SW480 (cell line): ENCODE measurements at places on chromosomes 7 and 10.

GRCh38 chr10:75403144-75403938 is 1.8 kb upstream of the ZNF503 start:
- peak; percentile 62 for DNase-seq

DNA sequence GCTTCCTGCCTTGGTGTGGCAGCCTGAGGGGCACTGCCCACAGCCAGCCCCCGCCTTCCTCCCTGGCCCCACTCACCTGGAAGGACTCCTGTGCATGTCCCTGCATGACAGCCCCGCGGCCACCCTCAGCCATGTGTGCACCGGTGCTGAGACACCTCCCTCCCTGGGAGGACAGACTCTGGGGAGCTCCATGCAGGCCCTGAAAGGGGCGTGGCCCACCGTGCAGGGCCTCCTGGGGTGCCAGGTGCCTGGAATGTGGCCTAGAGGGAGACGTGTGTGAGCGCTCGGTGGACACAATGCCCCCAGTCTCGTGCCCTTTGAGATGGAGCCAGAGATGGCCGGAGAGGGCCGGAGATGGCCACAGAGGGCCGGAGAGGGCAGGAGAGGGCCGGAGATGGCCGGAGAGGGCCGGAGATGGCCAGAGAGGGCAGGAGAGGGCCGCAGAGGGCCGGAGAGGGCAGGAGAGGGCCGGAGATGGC is 59.1 kb upstream of the PPP2R2D start:
- no peak for DNase-seq

GRCh38 chr10:2925631-2926030 is 141.7 kb upstream of the PFKP start:
- DNase-seq, result no peak

DNA sequence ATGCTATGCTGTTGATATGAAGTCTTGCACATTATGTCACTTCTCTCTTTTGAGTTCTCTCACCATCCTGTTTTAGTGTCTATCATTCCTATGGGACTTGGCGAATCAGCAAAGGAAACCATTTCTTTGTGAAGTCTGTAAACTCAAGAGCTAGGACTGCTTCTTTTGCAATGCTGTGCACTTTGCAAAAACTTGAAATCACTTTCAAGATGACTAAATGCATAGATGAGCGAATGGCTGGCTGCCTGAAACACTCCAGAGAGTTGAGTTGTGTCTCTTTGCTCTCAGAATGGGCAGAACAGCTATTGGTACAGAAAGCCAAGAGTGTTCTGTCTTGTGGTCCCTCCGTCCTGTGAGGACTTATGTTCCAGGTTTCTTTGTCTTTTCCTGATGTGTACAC is 18.3 kb upstream of the ELMO1 start:
- DNase-seq, result no peak

- peak; percentile 39 for DNase-seq
These were observed 54.3 kb upstream of the IGFBP3 start for GRCh38 chr7:45975367-45975766.

GRCh38 chr7:105802604-105803428 is 73.6 kb downstream of the ATXN7L1 start:
- no peak for DNase-seq

DNA sequence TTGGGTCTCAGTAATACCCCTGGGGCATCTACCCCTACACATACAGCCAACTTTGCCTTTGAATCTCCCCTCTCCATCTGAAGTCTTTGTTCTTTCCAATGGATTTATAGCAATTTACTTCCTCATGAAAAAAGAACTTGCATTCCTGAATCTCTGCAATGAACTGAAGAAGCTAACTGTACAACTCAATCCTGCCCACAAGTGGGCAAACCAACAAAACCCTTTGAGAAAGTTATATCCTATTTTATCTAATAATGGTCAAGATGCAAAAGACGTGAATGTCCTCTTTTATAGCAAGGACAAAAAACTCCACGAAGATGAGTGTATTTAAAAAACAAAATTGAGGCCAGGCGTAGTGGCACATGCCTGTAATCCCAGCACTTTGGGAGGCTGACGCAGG is 991.3 kb downstream of the LRMDA start:
- no peak for DNase-seq

DNA sequence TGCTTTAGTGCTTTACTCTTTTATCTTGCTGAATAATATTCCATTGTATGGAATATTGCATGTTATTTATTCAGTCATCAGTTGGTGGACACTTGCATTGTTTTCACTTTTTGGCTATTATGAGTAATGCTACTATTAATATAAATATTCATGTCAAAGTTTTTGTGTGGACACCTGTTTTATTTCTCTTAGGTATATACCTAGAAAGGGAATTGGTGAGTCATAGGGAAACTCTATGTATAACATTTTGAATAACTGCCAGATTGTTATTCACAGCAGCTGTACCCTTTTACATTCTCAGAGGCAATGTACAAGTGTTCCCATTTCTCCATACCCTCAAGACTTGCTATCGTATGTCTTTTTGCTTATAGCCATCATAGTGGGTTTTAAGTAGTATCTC is 268.7 kb downstream of the SEMA3A start:
- DNase-seq, result no peak

DNA sequence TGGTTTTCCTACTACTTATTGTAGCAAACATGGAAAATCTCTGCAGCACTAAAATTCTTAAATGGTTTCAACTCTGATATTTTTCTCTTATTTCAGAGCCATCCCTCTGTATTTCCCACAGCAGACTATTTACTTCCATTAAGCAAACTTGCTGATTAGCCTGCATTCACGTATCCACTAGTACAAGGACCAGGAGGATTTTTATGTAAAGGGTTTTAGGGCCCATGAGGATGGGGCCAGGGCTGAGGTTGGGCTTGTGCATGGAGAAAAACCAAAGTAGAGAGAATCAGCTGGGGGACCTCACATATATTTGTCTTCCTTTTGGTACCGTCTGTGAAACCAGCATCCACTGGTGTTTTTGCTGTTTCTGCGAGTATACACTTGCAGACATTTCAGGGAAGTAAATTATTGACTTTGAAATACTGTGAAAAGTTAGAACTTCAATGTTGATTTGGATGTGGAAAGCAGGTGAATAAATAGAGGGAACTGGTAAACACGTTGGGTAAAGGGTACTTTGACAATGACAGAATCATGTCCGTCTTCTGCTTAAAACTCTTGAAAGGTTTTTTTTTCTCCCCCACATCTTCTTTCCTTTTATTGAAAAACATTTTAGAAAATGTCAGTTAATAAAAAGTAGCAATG is 44.3 kb downstream of the ERLIN1 start:
- no peak for DNase-seq

- no peak for DNase-seq
These were observed 37.8 kb downstream of the RSU1 start for GRCh38 chr10:16779384-16779915.

DNA sequence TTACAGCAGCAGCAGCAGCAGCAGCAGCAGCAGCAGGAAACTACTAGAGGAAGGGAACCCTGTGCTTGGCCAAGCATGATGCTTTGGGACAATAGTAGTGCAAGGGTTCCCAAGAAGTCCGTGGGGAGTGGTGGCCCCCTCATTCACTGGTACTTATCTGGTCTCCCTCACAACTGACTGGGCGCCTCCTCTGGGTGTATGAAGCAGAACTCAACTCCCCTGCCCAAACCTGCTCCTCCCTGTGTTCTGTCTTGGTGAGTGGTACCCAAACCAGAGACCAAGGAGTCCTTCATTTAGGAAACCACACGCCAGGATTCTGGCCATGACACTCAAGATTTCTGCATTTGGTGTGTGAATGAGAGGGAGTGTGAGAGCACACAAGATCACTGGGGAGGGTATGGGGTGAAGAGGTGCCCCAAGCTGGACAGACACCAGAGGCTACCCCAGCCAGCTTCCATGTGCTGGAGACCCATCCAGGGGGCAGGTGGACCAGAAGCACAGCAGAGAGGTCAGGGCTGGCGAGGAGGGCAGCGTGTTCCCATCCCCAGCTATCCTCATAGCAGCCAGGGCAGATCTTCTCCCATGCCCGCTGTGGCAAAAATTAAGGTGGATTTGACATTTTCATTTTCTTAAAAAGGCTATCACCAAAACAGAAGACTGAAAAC is 10.6 kb upstream of the ZNF777 start:
- DNase-seq, result no peak

DNA sequence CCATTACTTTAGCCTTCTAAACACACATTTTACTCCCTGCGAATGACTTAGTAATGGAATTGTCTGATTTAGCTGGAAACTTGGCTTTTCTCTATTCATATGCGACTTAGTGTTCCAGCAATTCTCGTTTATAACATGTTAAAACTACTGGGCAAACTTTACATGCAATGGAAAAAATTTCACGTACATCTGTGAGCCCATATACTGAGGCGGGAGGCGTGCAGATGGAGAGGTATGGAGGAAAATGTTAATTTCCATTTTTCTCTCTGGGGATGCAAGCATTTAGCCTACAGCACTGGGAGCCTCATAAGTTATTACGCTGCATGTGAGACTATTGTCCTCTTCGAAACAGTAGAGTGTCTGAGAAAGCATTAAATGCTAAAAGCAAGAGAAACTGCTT is 591.5 kb upstream of the ANKRD30A start:
- no peak for DNase-seq

DNA sequence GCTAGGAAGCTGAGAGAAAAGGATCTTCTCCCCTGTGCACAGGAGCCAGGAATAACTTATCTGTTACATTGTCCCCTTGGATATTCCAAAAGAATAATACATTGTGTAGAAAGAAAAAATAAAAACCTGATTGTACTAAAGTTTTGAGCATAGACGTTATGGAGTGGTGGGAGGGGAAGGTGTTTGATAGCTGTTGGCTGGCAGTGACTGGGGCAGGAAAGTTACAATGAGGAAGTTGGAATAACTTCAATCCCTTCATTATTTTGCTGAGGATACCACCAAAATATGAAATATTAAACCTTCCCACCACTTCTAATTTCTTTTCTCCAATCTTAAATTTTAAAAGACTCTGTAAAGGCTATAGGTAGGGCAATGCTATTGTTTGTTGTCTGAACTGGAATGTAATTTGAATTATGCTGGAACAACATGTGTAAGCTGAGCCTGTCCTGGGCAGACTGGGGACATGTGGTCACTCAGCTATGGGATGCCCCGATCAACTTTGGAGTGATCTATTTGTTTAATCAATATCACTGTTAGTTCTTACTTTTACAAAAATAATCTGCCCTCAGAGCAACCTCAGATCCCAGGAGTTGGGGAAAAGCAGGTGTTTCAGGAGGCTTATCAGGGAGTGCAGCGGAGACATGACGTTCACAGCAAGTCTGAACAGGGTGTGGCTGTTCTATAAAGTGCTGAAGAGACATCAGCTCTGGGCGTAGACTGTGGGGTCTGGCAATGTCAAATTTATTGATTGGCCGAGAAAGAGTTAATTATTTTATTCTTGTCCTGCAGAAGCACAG is 20.8 kb downstream of the CYP3A43 start:
- DNase-seq, result no peak

DNA sequence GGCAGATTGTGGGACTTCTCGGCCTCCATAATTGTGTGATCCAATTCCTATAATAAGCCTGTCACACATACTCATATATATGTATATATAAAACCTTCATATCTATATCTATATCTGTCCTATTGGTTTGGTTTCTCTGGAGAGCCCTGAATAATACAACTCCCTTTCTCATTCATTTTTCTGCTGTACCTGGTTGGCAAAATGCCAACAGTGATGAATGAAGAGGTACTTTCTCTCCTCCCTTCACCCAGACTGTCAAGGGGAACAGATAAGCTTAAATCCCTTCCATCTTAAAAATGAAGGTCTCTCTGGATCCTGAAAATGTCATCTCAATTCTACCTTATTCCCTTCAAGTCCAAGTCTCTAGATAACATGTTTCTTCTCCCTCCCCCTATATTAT is 60.3 kb upstream of the FOXP2 start:
- no peak for DNase-seq

DNA sequence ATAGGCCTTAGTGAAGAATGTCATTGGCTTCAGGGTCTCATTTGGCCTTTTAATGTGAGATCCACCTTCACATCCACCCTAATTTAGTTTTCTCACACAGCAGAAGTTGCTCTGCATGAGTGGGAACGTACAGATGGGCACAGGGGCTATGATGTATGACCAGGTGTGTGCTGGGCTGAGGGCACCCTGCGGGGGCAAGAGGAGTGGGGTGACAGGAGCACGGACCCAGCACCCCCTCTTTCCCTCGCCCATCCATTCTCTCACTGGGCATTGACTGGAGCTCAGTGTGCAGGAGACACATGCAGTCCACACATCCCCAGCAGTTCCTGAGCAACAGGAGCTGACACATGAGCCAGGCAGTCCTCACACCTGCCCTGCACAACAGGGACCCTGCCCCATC is 95.1 kb upstream of the PPP2R2D start:
- DNase-seq, result no peak

GRCh38 chr10:78831461-78831860 is 237.3 kb upstream of the ZMIZ1 start:
- no peak for DNase-seq

GRCh38 chr10:18424200-18424599 is 227.2 kb downstream of the NSUN6 start:
- DNase-seq, result no peak

- DNase-seq, result no peak
These were observed 79.4 kb upstream of the ARID5B start for GRCh38 chr10:61822096-61822495.

- DNase-seq, result peak; percentile 89
These were observed 149.9 kb downstream of the CPED1 start for GRCh38 chr7:121138262-121138933.

DNA sequence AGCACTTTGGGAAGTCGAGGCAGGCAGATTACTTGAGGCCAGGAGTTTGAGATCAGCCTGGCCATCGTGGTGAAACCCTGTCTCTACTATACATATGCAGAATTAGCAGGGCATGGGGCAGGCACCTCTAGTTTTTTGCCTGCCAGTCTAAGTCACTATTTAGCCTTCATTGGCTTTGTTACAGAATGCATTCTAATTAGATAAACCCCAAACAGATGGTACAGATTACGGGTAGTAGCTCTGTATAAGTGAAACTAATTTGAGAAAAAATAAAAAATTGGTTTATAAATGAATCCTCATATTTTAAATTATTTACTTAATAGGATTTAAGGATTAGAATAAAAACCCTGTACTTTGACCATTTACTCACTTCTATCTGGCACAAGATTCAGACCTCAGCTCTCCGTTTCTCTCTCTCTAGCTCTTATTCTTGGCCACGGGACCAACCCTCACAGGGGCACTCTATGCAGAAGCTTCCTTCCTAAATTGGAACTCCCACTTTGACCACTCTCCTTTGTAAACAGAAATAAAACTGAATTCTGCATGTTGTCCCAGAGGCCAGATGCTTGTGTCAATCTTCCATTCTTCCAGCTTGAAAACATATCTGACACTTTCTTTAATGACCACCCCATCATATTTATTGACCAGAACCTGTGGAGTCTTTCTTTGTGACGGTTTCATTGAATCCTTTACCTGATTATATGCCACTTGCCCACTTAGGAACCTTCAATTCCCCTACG is 26.8 kb downstream of the BET1 start:
- no peak for DNase-seq

GRCh38 chr7:17130281-17131059 is 168.0 kb upstream of the AHR start:
- peak; percentile 65 for DNase-seq

DNA sequence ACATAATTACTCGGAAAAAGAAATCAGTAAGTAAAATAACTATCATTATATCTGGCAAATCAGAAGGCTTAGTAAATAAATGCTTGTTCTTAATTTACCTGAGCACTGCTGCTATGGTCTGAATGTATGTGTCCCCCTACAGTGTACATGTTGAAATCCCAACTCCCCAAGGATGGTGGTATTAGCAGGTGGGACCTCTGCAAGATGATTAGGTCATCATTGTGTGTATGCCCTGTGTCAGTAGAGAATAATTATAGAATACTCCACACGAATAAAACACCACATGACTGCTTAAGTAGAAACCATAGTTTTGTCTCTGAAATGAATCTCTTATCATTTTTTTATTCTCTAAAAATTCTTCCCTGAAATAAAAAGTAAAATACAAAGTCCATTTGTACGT is 101.6 kb downstream of the RNF133 start:
- no peak for DNase-seq

- DNase-seq, result no peak
These were observed 69.0 kb upstream of the FAM180A start for GRCh38 chr7:135817583-135817982.
